Thyroid gland (tissue), 4 donors: ENCODE measurements at places on chromosomes 13 and 19. TPM values are rescaled to one million over a fixed set of nuclear protein-coding genes. Genes with fewer than 3 reads are reported as not detected.
A peak's percentile ranks its signal among the peaks of the same experiment; 100 is the strongest.

SLC44A2 gene
- 128 TPM for total RNA-seq

GRCh38 chr19:32802840-32803239, 66.7 kb downstream of the SLC7A9 start:
- H3K4me1 ChIP-seq, result no peaks in the 10 kb centered on the region
- no peak for DNase-seq
- no peaks in the 10 kb centered on the region for H3K27me3 ChIP-seq
- H3K36me3 ChIP-seq, result no peaks in the 10 kb centered on the region
- H3K27ac ChIP-seq, result no peak overlapping the region

SSC5D gene
- total RNA-seq, result 2.1 TPM

DNA sequence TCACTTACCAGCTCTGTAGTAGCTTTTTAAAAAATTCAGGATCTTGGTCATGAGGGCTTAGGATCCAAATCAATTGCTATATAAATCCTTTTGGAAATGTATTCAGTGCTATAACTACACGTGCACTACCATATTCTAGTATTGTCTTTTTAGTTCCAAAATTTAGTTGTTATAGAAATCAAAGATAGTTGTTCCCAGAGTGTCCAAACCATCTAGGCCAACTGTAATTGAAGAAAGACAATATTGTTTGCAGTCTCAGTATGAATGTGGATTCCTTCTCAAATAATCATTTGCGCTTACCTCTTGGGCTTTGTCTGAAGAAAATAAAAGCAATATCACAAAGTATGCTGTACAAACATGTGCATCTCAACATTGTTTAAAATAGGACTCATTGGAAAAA, 184.1 kb upstream of the EDNRB start:
- H3K4me3 ChIP-seq, result no peak overlapping the region
- H3K27me3 ChIP-seq, result no peaks in the 10 kb centered on the region
- no peak overlapping the region for H3K27ac ChIP-seq

DNA sequence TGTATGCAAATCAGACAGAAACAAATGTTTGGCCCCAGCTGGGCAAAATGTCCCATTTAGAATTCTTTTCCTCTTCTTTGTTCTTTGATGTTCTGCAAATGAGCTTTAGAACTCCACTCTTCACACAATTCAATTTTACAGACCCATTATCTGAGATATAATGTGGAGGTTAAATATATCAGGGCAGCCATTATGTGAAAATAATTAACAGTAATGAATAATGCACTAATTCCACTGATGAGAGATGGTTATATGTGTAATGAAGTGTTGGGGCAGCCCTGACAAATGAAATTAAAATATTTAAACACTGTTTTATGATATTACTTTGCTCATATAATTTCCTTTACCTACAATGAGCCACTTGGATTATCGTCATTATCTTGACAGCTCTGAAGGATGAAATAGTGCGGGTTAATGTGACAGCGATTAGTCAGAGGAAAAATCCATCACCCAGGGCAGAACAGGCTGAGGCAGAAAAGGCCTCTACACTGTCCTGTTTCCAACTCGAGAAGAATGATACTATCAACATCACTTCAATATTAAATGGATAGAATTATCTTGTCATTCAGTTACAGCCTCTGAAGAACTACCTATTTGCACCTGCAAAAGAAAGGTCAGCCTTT, 321.1 kb downstream of the RBM26 start:
- no peak overlapping the region for H3K27ac ChIP-seq
- no peak overlapping the region for H3K4me3 ChIP-seq
- no peaks in the 10 kb centered on the region for H3K4me1 ChIP-seq

- H3K4me1 ChIP-seq, result no peaks in the 10 kb centered on the region
- H3K27ac ChIP-seq, result no peak overlapping the region
- H3K27me3 ChIP-seq, result no peaks in the 10 kb centered on the region
- H3K4me3 ChIP-seq, result no peak overlapping the region
- no peaks in the 10 kb centered on the region for H3K36me3 ChIP-seq
Measured at GRCh38 chr19:53812335-53812734, 11.8 kb downstream of the NLRP12 start.

DNA sequence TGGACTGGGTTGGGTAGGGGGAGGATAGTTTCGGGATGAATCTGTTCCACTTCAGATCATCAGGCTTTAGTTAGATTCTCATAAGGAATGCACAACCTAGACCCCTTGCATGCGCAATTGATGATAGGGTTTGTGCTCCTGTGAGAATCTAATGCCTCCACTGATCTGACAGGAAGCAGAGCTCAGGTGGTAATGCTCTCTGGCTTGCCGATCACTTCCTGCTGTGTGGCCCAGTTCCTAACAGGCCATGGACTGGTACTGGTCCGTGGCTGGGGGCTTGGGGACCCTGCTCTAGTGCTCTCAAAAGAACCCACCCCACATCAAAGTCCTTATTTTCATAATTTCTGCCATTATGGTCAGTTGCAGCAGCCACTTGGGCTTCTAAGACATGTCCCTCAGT, 30.1 kb downstream of the DNAJC3 start:
- H3K36me3 ChIP-seq, result peaks cover 11% of the 10 kb centered on the region
- no peaks in the 10 kb centered on the region for H3K27me3 ChIP-seq
- H3K4me3 ChIP-seq, result no peak overlapping the region
- peaks cover 19% of the 10 kb centered on the region for H3K4me1 ChIP-seq
- H3K27ac ChIP-seq, result no peak overlapping the region

GRCh38 chr13:27455331-27455855, 5.0 kb upstream of the MTIF3 start:
- H3K4me3 ChIP-seq, result no peak overlapping the region
- DNase-seq, result no peak
- no peaks in the 10 kb centered on the region for H3K36me3 ChIP-seq
- peak overlapping the region; percentile 60 for H3K27ac ChIP-seq
- peaks cover 13% of the 10 kb centered on the region for H3K4me1 ChIP-seq

HIPK4 gene
- total RNA-seq, result not detected

DNA sequence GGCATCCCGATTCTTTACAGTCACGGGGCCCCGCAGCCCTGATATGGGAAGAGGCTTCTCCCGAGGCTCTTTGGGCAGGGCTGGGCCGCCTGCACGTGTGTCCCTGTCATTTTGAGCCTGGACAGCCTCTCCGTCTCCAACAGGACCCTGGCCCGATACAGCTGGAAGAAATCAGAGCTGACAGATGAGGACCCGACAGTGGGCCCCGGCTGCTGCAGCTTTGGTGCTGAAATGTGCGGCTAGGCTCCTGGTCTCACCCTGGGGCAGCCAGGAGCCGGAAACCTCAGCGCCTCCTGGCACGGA, 3.2 kb downstream of the PIAS4 start:
- H3K4me1 ChIP-seq, result peaks cover 13% of the 10 kb centered on the region
- H3K27ac ChIP-seq, result no peak overlapping the region
- no peaks in the 10 kb centered on the region for H3K27me3 ChIP-seq
- no peak overlapping the region for H3K4me3 ChIP-seq
- DNase-seq, result no peak

ZNF667 gene
- 10.4 TPM for total RNA-seq

GRCh38 chr13:66624302-66624701, 605.8 kb downstream of the PCDH9 start:
- H3K4me1 ChIP-seq, result no peaks in the 10 kb centered on the region
- no peak for DNase-seq
- no peaks in the 10 kb centered on the region for H3K27me3 ChIP-seq
- no peak overlapping the region for H3K27ac ChIP-seq
- no peak overlapping the region for H3K4me3 ChIP-seq
- no peaks in the 10 kb centered on the region for H3K36me3 ChIP-seq

GRCh38 chr19:5907241-5907640, 2.6 kb downstream of the VMAC start:
- H3K36me3 ChIP-seq, result no peaks in the 10 kb centered on the region
- DNase-seq, result no peak
- no peak overlapping the region for H3K4me3 ChIP-seq
- H3K27me3 ChIP-seq, result no peaks in the 10 kb centered on the region
- peaks cover 21% of the 10 kb centered on the region for H3K4me1 ChIP-seq

C1QTNF9B gene
- total RNA-seq, result not detected

GRCh38 chr19:12953799-12954611, 3.0 kb downstream of the GADD45GIP1 start:
- peaks cover 39% of the 10 kb centered on the region for H3K36me3 ChIP-seq
- H3K4me3 ChIP-seq, result no peak overlapping the region
- peaks cover 27% of the 10 kb centered on the region for H3K4me1 ChIP-seq
- DNase-seq, result no peak

OR7A5 gene
- not detected for total RNA-seq

- DNase-seq, result peak; percentile 79
- H3K4me1 ChIP-seq, result peaks cover 19% of the 10 kb centered on the region
- H3K4me3 ChIP-seq, result peak overlapping the region; percentile 47
- no peaks in the 10 kb centered on the region for H3K27me3 ChIP-seq
- H3K36me3 ChIP-seq, result no peaks in the 10 kb centered on the region
- peak overlapping the region; percentile 55 for H3K27ac ChIP-seq
Measured at GRCh38 chr19:35644987-35645679, 3.0 kb upstream of the COX6B1 start.
